ENCODE measurements at places on chromosomes 2 and 18.

GRCh38 chr2:162697111-162697510, 141.5 kb downstream of the KCNH7 start:
- no peak for DNase-seq

- no peak for DNase-seq
Observed at GRCh38 chr2:110871637-110872036, 139.3 kb downstream of the ACOXL start.

- peak; percentile 3 for DNase-seq
Observed at GRCh38 chr2:86048383-86048701, 57.3 kb downstream of the POLR1A start.

DNA sequence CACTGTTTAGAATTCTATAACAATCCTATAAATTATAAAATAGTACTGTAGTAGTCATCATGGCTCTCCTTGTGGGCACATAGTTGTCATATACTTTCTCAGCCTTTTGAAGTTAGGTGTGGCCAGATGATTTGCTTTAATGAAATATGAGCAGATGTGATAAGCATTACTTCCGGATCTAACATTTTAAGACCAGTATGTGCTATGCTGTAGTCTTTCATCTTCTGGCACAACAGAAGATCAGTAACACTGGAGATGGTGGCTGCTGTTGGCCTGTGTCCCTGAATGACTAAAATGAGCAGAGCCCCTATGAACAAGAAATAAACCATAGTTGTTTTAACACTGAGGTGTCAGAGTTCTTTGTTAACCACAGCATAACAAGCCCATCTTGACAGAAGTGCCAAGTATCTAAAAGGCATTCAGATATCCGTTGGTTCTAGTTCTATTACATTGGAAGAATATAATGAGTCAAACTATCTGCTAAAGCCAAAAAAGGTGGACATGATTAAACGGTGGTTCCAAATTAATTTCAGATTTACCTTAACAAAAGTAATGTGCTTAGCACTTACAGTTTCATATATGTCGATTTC, 6.3 kb downstream of the MEX3C start:
- no peak for DNase-seq

GRCh38 chr2:133675-134593, 87.6 kb upstream of the FAM110C start:
- DNase-seq = no peak

GRCh38 chr18:74587441-74587840, 10.2 kb upstream of the ZNF407 start:
- DNase-seq = no peak

- DNase-seq = no peak
Observed at GRCh38 chr2:75632813-75633212, 13.8 kb upstream of the MRPL19 start.

- DNase-seq = no peak
Observed at GRCh38 chr2:240972201-240972600, 26.2 kb upstream of the SNED1 start.

GRCh38 chr2:177909962-177910361, 162.6 kb downstream of the PDE11A start:
- DNase-seq = no peak

DNA sequence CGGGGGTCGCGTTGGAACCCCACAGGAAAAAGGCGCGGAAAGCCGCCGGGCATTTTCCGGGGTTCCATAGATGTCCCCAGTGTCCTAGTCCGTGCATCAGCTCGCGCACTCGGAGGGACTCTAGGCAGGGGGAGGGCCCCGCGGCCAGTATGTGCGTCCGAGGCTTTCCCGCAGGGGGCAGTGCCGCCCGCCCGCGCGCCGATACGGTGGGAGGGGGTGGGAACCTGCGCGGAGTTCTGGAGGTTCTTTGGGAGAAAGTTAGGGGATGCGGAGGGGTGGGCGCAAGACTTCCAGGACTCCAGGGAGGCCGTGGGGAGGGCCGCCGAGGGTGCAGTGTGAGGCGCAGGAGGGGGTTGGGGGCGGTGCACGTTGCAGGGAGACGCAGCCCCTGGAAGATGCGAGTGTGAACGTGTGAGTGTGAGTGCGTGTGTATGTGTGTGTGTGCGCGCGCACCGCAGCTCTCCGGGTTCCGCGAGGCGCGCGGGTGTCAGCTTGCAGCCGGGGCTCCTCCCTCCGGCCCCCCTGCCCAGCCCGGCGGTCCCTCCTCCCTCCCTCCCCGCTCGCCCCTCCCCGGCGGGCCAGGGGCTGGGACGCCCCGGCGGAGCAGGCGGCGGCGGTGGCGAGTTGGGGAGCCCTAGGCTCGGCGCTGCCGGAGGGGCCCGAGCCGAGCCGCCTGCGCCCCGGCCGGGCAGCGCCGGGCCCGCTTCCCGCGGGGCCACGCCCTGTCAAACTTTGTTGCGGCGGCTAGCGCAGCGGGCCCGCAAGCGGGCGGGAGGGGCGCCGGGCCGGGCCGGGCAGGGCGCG, at the start of gene TCF7L1:
Gene TCF7L1, plus strand, starts transcription at position 559 of the 804 bp plus-strand sequence. CDS start 293 bp downstream, outside the sequence.
- peak; percentile 92 for DNase-seq

DNA sequence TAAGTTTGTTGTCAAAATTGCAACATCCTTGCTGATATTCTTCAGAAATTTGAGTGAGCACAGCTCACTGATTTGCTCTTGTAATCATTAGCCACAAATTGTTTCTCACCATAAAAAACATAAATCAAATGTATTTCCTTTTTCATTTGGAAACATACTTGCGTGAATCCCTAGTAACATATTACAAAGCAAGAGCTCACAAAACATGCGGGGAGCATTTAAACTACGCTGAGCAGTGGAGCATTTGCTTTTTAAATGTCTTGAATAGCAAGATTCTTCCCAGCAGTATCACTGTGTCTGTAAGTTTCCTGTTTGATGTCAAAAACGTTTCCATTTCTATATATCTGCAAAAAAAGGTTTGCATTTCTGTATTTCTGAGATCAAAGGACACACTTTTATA, 788.3 kb upstream of the SALL3 start:
- no peak for DNase-seq

DNA sequence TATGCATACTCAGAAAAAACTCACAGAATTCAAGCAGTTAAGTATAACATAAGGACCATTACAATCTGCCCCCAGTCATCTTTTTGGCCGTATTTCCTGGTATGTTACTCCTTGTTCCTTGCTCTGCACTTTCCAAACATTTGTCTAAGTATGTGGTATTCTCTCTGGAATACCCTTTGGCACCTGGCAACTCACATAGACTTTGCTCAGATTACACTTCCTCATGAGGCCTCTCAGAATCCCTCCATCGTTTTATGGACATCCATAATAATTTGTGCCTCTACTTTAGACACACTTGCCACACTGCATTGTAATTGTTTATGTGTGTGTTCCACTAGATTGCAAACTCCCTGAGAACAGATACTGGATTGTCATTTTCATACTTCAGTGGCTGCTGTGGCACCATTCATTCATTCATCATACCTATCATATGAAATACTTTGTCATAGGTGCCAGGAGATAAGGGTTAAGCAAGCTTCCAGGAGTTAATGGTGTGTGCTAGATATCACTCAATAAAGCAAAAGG, 84.0 kb downstream of the HIBCH start:
- no peak for DNase-seq

GRCh38 chr2:33064349-33064801, 117.6 kb downstream of the LTBP1 start:
- no peak for DNase-seq

DNA sequence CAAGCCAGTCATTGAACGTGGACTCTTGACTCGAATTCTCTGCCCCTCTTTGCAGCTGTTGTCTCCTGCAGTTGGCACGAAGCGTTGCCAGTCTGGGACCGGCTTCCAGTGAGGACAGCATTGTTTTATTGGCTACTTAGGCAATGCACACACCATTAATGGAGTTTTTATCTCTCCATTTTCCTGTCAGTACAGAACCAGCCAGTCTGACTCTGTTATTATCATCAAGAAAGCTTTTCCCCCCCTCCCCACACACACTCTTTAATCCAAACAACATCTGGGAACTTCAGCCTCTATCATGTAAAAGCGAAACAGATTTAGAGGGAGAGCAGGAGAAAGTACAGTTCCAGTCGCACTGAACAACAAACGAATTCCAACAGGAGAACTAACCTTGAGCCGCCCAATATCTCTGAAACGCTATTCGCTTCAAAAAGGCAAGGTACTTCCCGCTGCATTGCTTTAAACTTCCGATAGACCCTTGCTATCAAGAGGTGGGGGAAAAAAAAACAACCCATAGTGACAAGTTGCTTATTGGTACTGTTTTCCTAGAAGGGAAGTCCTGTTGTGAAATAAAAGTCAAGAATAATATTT, 38.2 kb downstream of the ACVR1 start:
- DNase-seq = no peak

GRCh38 chr2:152962446-152962845, 244.0 kb downstream of the ARL6IP6 start:
- DNase-seq = no peak

- no peak for DNase-seq
Observed at GRCh38 chr18:14944838-14945237, 196.9 kb downstream of the ANKRD30B start.

GRCh38 chr2:134482766-134483340, 229.0 kb downstream of the MGAT5 start:
- DNase-seq = no peak

DNA sequence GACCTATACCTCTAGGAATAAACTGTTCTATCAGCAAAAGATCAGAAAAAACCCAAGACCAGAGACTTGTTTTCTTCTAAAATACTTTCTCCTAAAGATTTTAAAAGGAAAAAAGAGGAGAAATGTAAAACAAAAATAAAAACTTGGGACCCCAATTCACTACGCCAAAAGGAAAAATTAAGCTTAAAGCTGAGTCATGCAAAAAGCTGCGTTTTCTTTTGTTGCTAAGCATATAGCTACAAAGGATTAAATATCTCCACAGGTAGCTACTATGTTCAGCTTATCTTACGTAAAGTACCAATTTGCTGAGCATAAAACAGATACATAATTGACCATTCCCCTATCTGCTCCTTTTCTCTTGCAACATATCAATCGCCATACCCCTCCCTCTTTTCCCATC, 950.0 kb upstream of the NXPH2 start:
- DNase-seq = no peak

DNA sequence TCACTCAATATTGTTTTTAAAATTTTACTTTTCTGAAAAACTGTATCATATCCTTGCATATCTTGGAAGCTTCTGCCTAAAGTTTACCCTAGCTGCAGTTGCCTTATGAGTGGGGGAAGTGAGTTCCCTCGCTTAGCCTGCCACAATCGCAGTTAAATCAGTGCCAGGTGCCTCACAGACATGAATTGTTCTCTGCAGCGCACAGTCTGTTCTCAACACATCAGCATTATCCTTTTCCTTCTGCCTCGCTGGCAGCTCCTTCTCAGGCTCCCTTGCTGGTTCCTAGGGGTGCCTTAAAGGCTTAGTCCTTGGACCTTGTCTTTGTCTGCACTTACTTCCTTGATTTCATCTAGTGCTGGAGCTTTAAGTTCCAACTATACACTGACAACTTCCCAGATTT, 132.8 kb downstream of the TTC27 start:
- no peak for DNase-seq

GRCh38 chr2:239399921-239400595, 762 bp downstream of the HDAC4 start:
- peak; percentile 23 for DNase-seq

- no peak for DNase-seq
Observed at GRCh38 chr2:223282221-223282620, 230.2 kb downstream of the KCNE4 start.

DNA sequence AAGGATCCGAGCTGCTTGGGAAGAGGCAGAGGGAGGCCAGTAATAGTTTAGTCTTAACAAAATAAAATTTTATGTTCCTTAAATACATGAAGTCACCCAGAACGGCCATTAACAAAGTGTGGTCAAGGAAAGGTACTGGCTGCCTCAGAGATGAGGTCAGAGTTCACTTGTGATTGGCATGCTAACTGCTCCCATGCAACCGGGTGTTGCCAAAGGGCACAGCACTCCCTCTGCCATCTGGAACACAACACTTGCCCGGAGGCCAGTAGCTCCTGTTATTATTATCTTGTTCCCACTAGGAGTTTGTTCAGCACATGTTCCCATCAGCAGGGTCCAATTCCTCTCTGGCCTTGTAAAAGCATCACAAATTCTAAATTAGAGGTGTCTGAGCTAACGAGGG, 207.0 kb downstream of the CYP26B1 start:
- DNase-seq = no peak

DNA sequence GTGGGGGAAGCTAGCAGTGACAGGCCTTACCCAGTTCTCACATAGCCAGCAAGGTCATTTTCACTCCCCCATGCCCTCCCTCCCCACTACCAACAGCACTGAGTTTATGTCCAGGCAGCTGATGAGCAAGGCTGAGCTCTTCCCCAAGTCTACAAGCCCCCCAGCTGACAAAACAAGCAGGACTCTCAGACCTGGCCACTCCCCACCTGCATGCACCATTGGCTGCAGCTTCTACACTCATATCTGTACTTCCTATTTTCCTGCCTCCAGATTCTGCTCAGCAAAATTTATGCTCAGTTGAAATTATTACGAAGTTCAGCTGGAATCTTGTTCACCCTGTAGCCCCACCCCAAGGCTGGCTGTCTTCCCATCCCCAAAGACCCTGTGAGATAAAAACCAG, 339.3 kb downstream of the ARL6IP6 start:
- no peak for DNase-seq

DNA sequence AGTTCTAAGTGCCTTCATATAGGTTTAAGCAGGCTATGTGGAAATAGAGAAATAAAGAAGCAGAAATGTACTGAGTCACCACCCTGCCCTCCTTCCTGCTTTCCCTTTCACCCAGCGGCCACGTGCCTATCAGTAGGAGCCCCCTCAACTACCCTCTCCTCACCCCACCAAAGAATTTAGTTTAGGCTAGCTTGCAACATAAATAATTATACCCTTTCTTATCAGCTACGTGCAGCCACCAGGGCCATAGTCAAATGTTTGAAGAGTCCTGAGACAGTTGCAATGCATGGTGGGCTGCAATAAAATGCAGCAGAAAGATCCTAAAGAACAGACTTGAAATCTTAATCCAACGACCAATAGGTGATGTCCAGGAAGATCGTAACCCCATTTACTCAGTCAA, 101.2 kb downstream of the RTP5 start:
- DNase-seq = no peak

GRCh38 chr2:73020306-73020656, 51.2 kb downstream of the SFXN5 start:
- no peak for DNase-seq

GRCh38 chr18:58025733-58026132, 18.3 kb upstream of the NEDD4L start:
- no peak for DNase-seq

- no peak for DNase-seq
Observed at GRCh38 chr2:29164091-29164846, 49.1 kb downstream of the CLIP4 start.

GRCh38 chr18:49018554-49019445, 68.0 kb upstream of the SMAD7 start:
- DNase-seq = no peak

DNA sequence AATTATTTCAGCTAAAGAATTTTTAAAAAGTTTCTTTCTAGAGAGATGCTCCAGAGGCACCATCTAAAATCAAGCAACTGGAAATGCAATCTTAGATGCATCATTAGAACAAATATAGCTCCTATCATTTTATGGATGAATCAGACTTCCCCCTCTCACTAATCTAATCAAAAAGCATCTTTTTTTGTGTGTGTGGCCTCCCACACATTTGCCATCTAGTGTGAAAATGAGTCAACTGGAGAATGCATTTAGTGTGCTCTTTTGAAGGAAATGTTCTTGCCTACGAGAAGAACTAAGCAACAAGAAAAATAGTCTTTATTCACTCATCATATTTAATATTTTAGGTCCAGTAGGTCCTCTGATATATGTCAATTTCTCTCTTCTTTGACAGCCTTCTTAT, 39.5 kb upstream of the FIGN start:
- DNase-seq = no peak
